ENCODE measurements at places on chromosomes 16 and 17.
A peak's percentile ranks its signal among the peaks of the same experiment; 100 is the strongest.

DNA sequence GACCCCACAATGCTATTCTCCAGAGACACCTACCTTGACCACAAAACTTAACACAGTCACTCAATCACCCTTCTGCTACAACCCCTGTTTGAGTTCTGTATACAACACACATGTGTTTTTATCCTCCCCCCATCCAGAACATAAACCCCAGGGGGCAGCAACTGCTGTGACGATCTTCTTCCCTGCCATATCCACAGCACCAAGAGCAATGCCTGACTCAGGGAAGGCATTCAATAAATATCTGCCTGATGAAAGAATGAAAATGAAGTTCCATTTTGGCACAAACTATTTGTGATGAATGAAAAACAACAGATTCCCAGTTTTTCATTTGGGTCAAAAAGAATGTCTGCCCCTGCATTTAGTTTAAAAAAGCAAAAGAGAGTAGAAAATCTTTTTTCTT lies 27.0 kb downstream of the ASIC2 start:
- DNase-seq: no peak

- no peak for DNase-seq
Observed at GRCh38 chr17:76718516-76718915, 7.8 kb upstream of the MXRA7 start.

DNA sequence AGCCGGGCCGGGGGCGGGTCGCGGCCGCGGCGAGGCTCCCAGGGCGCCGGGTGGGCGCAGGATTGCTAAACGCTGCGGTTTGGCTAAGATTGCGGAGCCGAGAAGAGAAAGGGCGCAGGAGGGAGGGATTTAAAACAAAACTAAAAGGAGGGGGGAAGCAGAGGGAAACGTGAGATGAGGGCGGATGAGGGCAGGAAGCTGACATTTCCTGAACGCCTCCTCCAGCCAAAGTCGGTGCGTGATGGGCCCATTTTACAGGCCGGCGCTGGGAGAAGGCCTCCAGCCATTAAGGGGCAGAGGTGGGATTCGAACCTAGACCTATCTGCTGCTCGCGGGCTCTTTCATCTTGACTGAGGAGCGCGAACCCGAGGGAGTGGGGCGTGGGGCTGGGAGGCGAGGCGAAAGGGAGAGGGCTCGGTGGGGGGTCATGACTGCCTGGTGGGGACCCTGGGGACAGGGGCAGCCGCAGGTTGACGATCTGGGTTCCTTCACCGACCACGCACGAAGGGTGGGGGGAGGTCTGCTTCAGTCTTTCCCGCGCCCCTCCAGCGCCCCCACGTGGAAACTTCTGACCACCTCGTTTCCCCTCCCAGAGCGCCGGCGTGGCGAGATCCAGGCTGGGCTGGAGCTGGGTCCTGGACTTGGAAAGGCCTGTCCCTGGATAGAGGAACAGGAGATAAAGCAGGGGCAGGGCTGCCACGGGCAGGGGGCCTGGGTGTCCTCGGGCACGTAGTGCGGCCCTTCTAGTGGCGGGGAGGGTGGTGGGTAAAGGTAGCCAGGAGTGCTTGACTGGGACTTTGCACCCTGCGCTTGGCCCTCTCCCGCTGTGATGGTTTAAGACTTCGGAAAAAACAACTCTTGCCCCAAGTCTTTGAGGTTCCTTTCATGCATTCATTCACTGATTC lies 3.8 kb upstream of the TAC4 start:
- peak; percentile 64 for DNase-seq

DNA sequence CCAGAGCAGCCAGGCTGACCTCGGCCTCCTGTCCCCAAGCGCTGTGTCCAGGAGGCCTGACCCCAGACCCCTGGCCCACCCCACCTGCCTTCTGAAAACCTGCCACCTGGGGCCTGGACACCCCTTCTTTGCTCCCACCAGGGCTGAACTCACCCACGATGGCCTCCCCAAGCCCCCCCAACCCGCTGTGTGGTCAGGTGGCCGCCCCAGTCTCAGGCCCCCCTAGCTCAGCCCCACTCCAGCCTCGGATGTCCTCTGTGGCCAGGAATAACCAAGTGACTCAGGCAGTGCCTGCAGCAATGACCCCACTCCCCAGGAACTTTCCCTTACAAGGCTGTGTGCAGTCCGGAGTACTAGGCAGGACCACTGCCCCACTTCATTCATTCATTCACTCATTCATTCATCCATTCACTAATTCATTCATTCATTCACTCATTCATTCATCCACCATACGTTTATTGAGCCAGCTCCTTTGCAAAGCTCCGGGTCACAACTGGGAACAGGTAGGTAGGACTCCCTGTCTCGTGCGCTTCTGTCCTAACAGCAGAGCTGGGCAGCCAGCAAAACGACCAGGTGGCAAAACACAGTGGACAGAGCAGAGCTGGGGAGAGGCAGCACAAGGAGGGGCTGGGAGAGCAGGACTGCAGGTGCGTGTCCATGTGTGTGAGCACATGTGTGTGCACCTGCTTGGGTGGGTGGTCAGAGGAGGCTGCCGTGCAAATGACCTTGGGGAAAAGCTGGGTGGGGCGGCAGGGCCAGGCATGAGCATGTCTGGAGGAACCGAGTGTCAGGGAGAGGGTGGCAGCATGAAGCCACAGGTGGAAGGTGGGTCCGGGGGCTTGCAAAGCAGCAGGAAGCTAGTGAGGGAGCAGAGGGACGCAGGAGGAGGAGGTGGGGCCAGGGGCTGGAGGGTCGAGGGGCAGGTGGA lies 75.8 kb upstream of the CBX4 start:
- no peak for DNase-seq

- no peak for DNase-seq
Observed at GRCh38 chr17:80753685-80754345, 209.2 kb downstream of the RPTOR start.

- DNase-seq: no peak
Observed at GRCh38 chr16:46895399-46896313, 11.5 kb downstream of the GPT2 start.

GRCh38 chr16:81442916-81443687 lies 1.5 kb upstream of the CMIP start:
- DNase-seq: no peak

- no peak for DNase-seq
Observed at GRCh38 chr16:89044418-89045180, 49.1 kb upstream of the ACSF3 start.

- DNase-seq: no peak
Observed at GRCh38 chr17:2042933-2043332, 1.1 kb downstream of the OVCA2 start.

- DNase-seq: peak; percentile 44
Observed at GRCh38 chr16:87661561-87661960, 59.3 kb downstream of the JPH3 start.

- no peak for DNase-seq
Observed at GRCh38 chr17:6551356-6551755, 5.0 kb downstream of the PITPNM3 start.

- no peak for DNase-seq
Observed at GRCh38 chr17:11495613-11496012, 102.7 kb upstream of the DNAH9 start.

DNA sequence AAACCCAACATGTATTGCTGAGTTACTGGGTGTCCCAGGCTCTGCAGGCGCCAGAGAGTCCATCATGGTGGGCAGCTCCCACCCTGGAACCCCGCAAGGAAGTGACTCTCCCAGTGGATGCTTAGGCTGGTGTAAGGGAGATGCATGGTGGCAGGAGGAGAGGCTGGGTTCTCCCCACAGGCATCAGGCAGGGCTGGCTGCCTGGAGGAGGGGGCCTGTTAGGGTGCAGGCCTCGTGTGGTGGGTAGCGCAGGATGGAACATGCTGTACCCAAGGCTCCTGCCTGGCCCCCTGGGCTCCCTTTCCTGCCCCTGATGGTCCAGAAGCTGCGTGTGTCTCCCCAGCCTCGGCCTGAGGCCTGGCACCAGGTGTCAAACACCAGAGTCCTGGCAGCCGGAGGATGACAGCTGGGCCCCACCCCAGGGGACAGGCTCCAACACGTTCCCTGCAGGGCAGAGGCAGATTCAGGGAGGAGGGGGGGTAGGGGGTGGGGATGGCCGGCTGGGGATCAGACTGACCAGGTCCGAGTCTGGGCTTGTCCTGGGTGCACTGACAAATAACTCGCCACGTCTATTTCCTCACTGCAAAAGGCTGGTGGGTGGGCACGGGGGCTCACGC lies 40.2 kb upstream of the CIBAR2 start:
- DNase-seq: no peak

DNA sequence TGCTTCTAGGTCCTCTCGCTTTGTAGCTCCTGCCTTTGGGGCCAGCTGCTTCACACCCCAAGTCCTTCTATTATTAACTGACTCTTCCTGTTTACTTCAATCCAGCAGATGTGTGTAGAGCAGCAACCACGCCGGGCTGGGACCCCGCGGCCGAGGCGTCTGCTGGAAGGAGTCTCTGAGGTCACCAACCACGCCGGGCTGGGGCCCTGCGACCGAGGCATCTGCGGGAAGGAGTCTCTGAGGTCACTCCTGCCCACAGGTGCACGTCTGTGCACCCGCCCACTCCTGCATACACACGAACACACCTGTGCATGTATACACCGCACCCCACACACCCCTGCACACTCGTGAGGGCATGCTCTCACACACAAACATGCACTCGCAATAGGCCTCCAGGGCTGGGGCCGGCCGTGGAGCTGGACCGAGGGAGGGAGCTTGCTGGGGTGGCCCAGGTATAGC lies 7.8 kb upstream of the TEX19 start:
- DNase-seq: no peak

DNA sequence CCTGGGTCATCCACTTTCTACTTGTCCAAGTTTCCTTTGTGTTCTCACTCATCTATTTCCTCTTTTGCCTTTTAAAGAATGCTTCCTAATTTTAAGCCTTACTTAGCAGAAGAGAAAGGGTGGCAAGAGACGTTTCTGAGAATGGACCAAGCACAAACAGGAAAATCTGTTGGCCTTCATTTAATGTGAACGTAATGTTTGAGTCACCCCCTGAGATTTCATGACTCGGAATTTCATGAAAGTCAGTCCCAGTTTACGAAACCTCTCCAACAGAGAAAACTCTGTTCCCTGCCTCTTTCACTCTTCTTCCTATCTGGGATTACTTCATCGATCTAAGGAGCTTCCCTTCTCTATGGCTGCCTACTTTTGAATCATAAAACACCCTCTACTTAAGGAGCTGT lies at the start of gene CD300E:
TSS of gene CD300E (minus strand) at position 46 of the 401 bp plus-strand sequence. CDS start 117 bp downstream, outside the sequence.
- no peak for DNase-seq

- no peak for DNase-seq
Observed at GRCh38 chr17:47898241-47898640, 2.2 kb downstream of the SP2 start.

DNA sequence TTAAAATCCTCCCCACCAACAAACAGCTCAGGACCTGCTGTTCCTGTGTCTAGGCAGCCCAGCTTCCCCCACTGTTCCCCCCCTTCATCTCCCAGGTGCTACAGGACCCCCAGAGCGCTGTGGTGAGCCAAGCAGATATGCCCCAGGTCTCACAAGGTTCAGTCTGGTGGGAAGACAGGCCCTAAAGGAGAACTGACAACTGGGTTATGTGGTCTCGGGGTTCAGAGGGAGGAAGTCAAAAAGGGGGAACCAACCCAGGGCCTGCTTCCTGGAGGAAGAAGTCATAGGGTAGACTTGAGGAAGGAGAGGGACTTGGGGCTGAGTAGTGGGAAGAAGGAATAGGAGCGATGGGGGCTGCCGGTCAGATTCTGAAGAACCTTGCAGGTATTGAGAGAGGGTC lies 2.6 kb downstream of the RIPOR1 start:
- no peak for DNase-seq

DNA sequence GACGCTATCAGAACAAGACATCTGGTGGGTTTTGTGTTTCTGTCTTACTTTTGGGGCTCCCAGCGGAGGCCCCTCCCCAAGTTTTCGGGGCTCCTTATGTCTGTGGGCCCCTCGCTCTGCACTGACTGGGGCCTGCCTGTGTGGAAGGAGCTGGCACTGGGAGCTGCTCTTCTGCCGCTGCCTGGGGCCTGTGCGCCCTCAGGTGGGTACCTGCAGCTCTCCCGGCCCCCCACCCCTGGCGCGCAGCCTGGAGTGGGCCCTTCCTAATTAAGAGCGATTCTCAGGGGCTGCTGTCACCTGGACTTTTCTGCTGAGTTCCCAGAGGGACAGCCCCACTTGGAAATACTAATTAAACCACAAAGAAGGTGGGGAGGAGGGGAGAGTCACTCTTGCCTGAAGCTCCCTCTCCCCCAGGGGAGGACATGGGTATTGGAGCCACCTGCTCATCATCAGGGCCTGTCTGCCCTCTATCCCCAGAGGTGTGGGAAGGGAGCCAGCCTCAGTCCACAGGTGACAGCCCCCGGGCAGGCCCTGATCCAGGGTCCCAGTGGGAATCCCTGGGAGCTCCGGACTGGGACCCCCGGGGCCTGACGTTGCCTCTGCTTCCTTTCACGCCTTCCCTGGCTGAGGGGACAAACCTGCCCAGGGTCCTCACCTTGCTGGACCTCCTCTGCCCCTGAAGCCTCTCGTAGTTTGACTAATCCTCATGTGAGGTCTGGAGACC lies 36.5 kb downstream of the GSE1 start:
- DNase-seq: no peak

- DNase-seq: no peak
Observed at GRCh38 chr17:19948116-19948943, 29.3 kb downstream of the AKAP10 start.

DNA sequence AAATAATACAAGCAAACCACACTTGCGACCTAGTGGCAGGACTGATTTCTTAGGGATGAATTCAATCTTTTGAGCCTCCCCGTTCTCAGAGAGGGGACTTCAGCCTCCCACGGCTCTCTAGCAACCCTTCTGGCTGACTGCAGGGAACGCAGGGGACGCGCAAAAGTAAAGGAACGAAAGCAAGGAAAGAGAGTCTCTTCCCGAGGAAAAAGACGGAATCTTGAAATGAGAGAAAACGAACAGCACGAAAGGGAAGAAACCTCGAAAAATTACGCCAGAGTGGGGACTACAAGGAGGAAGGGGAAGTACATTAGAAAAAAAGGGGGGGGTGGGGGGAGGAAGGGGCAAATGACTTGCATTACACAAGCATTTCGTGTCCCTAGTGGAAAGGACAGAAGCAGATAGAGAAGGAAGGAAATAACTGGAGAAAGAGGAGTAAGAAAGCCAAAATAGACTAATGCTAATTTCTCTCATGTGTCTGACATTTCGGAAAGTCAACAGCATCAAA lies 1.2 kb downstream of the GRB2 start:
- DNase-seq: peak; percentile 76

GRCh38 chr17:77141846-77142449 lies 1.2 kb downstream of the SEC14L1 start:
- no peak for DNase-seq

Data from RPMI7951 (cell line).